ENCODE measurements at places on chromosomes 1 and 21. TPM values are rescaled to one million over a fixed set of nuclear protein-coding genes. Genes with fewer than 3 reads are reported as not detected.

FMO1 gene
- not detected for total RNA-seq

MAP3K6 gene
- total RNA-seq: 7.4 TPM

FMO5 gene
- total RNA-seq: 2.6 TPM

SLFNL1 gene
- 0.69 TPM for total RNA-seq

OR2AK2 gene
- not detected for total RNA-seq

DEPDC1 gene
- total RNA-seq: 10.8 TPM

SPRR2F gene
- not detected for total RNA-seq

CYP4Z1 gene
- total RNA-seq: not detected

TRAPPC3 gene
- 59.4 TPM for total RNA-seq

PODN gene
- total RNA-seq: 0.25 TPM

KCNE2 gene
- total RNA-seq: not detected

SLC41A1 gene
- total RNA-seq: 26.4 TPM

WNT4 gene
- 0.32 TPM for total RNA-seq

SYCP1 gene
- not detected for total RNA-seq

ITLN2 gene
- not detected for total RNA-seq

GPR3 gene
- 0.19 TPM for total RNA-seq

GPR52 gene
- 1.9 TPM for total RNA-seq

LORICRIN gene
- not detected for total RNA-seq

TGFB2 gene
- total RNA-seq: 0.97 TPM

HTR6 gene
- total RNA-seq: not detected

ERG gene
- 39.3 TPM for total RNA-seq

NPPB gene
- not detected for total RNA-seq

CLDN14 gene
- 1.0 TPM for total RNA-seq

LAMB3 gene
- total RNA-seq: 4.6 TPM

NMNAT2 gene
- total RNA-seq: 0.32 TPM

HRNR gene
- total RNA-seq: not detected

GALE gene
- total RNA-seq: 44.4 TPM

CDC20 gene
- 29.1 TPM for total RNA-seq

RGS18 gene
- total RNA-seq: not detected

KRTAP11-1 gene
- total RNA-seq: not detected

KRTAP13-2 gene
- not detected for total RNA-seq

OR10J1 gene
- not detected for total RNA-seq

FAM167B gene
- total RNA-seq: 23.5 TPM

INSRR gene
- total RNA-seq: not detected

IFNAR1 gene
- total RNA-seq: 34.9 TPM

KCNT2 gene
- 0.13 TPM for total RNA-seq

OR10K2 gene
- total RNA-seq: not detected

TCHH gene
- total RNA-seq: 0.06 TPM

CCDC27 gene
- not detected for total RNA-seq
